ENCODE measurements at places on chromosomes 2 and 18. TPM values are rescaled to one million over a fixed set of nuclear protein-coding genes. Genes with fewer than 3 reads are reported as not detected.

DNA sequence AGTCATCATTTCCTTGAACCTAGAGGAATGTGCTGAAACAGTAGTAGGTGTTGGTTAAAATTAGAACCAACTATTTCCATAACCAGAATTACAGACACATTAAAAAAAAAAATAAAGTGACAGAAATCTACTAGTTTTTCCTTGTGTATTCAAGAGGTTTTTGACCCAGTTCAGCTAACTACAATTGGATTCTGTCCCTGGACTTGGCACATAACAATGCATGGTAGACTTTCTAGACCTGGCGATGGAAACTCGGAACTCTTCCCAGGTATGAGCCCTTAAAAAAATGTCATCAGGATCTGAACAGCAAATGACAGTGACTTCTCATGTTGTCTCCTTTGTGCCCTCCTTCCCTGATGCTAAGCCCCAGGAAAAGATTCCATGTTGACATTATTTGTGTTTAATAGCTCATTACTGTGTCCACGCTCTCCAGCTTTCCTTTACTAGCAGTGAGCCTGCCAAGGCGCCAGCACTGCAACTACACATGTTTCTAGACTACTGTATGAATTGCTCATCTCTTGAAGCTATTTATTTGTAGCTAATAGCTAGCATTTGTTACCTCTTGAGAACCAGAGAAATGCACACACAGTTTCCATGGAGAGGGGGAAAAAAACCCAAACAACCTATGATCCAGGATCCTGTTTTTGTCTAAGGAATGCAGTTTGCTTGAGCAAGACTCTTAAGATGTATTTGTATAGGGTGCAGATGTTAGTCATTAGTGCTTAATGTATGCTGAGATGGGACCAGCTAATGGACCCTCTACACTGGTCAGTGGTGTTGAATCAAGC is 148.5 kb downstream of the FMNL2 start:
- DNase-seq, result no peak

DNA sequence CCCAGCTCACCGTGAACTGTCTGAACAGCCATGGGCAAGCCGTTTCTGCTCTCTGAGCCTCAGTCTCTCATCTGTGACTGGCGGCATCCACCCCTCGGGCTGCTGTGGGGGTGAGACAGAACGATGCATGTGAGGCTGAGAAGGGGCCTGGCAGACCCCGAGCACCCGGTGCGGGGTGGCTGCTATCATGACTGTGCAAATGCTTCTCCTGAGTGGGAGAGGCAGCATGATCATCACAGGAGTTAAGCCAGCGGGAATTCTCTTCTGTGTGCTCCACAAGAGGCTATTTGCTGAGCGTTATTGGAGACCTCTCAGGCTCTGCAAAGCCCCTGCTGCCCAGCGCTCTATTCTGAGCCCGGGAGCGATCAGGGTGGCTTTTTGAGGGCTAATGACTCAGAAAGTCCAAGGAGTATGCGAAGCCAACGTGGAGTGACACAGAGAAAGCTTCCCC is 45.8 kb upstream of the ID2 start:
- peak; percentile 54 for DNase-seq

GRCh38 chr2:88180605-88181240 is 10.6 kb downstream of the THNSL2 start:
- DNase-seq, result no peak

- no peak for DNase-seq
These were observed 110.1 kb downstream of the HIBCH start for GRCh38 chr2:190209559-190209958.

DNA sequence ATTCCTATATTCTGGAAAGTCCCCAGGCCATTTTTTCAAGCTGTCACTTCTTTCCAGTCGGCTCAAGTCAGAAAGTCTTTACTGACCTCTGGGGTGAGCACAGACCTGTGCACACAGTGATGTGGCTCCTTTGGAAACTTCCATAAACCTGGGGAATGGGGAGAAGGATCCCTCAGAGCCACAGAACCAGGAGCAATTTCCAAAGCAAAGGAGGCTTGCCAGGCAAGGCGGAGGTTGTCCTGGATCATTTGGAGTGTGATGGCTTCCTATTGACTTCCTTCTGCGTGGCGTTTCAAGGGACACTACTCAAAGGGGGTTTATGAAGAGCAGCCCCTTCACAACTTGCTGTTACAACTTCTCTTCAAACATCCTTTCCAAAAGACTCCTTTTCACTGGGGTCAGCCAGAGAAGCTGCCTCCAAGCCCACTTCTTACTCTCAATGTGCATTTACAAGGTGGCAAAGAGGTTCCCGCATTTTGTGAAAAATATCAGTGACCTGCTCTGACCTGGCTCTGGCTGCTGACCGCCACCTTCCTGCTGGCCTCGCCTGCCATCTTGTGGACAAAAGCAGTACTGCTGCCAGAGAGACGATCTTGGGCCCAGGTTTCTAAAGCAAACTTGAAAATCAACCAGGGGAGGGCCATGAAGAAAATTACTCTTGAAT is 18.2 kb upstream of the TMEM247 start:
- DNase-seq, result peak; percentile 94

The LYPD6B gene
- total RNA-seq, result not detected

The EML6 gene
- 3.2 TPM for total RNA-seq

- no peak for DNase-seq
These were observed 159.5 kb upstream of the ZNF516 start for GRCh38 chr18:76654577-76654976.

- no peak for DNase-seq
These were observed 86.8 kb downstream of the EML6 start for GRCh38 chr2:54810246-54810645.

Measured in posterior vena cava (tissue), 2 donors.